ENCODE measurements at places on chromosomes 12 and 14.

GRCh38 chr14:55366271-55366670 lies 45.4 kb downstream of the ATG14 start:
- DNase-seq = no peak

- DNase-seq = no peak
Observed at GRCh38 chr12:71046215-71046614, 111.6 kb downstream of the TSPAN8 start.

DNA sequence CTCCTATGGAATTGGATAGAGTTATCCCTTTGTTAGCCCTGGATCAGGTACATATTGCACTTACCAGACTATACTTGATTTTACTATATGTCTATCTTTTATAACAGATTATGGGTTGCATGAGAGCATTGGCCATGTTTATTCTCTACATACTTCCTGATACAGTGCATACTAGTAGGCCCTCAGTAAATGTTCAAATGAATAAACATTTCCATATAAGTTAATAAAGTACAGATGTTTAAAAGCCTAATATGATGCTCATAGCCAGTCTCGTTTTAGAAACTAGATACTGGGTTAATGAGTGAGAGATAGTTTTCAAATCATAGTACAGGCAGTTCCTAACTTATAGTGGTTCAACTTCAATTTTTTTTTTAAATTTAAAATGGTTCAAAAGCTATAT lies 39.5 kb upstream of the TOMM20L start:
- no peak for DNase-seq

GRCh38 chr12:27982385-27982784 lies 9.9 kb upstream of the PTHLH start:
- no peak for DNase-seq

- DNase-seq = peak; percentile 83
Observed at GRCh38 chr12:121712461-121713256, at the start of gene TMEM120B. TMEM120B (plus strand) TSS chr12:121712752; CDS start chr12:121712896, 144 bp downstream.

DNA sequence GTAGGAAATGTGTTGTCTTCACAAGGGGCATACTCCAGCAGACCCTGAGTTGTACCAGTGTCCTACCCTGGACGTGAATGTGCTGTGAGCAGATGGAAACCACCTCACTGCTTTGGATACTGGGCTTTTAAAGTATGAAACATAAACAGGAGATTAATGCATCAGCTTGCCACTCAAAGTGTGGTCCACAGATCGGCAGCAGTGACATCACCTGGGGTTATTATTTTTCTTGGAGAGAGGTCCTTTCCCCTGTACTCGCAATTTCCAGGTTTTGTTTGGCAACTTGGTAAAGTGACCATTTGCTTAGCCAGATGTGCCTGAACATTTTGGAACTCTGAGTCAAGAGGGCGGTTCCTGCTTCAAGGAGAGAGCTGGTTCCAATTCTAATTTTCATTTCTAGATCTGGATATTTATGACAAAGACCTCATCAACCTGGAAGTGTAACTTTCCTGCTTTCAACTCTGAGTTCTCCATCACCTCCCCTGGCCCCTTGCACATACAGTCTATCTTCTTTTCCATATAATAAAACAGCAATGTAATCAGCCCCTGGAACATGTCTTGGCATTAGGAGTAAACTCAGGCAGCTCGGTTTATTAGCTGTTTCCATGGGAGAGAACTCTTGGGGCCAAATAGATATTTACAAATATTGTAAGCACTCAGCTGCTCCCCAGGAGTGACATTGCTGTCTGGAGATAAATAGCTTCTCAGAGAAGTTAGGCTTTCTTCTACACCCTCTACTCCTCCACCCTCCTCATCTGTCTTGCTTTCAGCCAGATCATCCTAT lies 237.0 kb upstream of the TBX3 start:
- DNase-seq = no peak

GRCh38 chr12:53279283-53279869 lies 11.3 kb downstream of the ESPL1 start:
- DNase-seq = no peak

DNA sequence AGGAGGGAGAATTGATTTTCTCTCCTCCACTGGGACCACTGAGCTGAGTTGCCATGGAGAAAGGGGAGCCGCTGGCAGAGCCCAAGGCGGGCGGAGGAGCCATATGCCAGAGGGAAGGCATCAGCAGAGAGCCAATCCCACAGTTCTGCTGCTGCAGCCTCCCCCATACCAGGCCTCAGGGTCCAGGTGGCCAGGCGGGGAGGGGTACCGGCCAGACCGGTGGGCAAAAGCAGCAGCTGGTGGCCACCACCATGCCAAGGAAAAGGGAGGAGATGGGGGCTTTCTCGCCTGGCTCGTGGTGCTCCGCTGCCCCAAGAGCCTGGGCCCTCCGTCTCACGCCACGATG lies 72.8 kb downstream of the PITPNM2 start:
- no peak for DNase-seq

DNA sequence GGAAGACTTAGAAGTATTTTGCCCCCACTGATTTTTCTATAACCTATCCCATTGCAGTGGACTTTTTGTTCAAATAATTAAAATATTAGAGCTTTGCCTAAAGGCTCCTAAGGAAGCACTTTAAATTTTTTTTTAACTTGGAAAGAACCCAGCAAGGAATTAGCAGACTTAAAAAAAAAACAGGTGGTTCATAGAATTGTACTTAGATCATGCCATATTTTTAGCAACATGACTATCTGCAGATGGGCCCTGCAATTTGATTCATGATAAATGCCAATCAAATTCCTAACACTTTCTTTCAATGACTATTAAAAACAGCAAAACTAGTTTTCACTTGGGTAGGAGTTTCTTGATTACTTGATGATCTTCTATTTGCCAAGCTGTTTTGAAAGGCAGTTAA lies 11.5 kb downstream of the ADAMTS20 start:
- no peak for DNase-seq

- no peak for DNase-seq
Observed at GRCh38 chr12:50597200-50598195, 92.7 kb downstream of the DIP2B start.

GRCh38 chr12:110670161-110670701 lies 18.7 kb downstream of the HVCN1 start:
- no peak for DNase-seq

DNA sequence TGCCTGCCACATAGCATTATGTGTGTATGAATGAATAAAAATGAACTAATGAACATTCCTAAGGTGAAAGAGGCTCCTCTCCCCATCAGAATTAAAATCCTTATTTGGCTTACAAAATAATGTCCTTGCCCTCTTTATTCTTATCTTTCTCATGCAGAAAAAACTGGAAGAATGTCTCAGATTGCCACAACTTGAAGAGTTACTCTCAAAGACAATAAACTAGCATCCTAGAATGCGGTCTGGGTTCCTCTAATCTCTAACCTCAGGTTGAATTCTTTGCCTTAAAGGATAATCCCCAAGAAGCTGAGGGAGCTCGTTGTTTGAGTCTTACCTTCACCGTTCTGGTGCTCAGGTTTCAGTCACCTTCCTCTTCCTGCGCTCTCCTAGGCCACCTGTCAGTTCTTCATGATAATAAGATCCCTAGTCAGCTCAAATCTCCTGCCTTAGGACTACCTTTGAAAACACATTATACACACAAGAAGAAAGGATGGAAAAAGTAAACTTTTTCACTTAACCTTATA lies 147.1 kb downstream of the PHLDA1 start:
- no peak for DNase-seq

GRCh38 chr14:93962701-93963601 lies 13.4 kb downstream of the ASB2 start:
- no peak for DNase-seq

GRCh38 chr14:63551332-63551731 lies 8.2 kb upstream of the PPP2R5E start:
- DNase-seq = no peak

GRCh38 chr12:57890191-57891115 lies 43.9 kb upstream of the CTDSP2 start:
- peak; percentile 23 for DNase-seq

GRCh38 chr12:54489857-54490256 lies 7.7 kb upstream of the NCKAP1L start:
- DNase-seq = no peak

DNA sequence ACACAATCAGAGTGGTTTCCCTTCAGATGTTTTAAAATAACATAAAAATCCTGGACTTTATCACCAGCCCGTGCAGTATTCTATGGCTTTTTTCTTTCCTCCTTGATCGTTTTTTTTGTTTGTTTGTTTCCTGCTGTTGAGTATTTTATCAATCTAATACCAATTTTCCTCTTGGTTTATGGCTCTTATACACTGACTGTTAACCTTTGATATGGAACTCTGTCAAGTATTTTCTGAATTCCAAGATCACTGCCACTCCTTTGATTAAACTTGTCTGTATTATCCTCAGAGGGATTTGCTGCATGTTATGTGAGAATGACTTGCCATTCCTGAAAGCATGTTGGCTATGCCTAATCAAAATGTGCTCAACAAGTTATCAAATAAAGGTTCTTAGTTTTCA lies 88.4 kb downstream of the PELI2 start:
- DNase-seq = no peak

- no peak for DNase-seq
Observed at GRCh38 chr12:130800312-130800711, 38.7 kb downstream of the STX2 start.

GRCh38 chr12:27343255-27344000 lies 10.8 kb downstream of the BMAL2 start:
- DNase-seq = no peak

GRCh38 chr14:51711505-51711904 lies 59.8 kb downstream of the FRMD6 start:
- DNase-seq = no peak

GRCh38 chr12:41188058-41188840 lies at the start of gene PDZRN4:
PDZRN4 (plus strand) TSS chr12:41188320.
- no peak for DNase-seq

GRCh38 chr14:87644689-87645088 lies 348.3 kb downstream of the GALC start:
- no peak for DNase-seq

GRCh38 chr12:2895051-2895451 lies 4.4 kb downstream of the TULP3 start:
- no peak for DNase-seq

DNA sequence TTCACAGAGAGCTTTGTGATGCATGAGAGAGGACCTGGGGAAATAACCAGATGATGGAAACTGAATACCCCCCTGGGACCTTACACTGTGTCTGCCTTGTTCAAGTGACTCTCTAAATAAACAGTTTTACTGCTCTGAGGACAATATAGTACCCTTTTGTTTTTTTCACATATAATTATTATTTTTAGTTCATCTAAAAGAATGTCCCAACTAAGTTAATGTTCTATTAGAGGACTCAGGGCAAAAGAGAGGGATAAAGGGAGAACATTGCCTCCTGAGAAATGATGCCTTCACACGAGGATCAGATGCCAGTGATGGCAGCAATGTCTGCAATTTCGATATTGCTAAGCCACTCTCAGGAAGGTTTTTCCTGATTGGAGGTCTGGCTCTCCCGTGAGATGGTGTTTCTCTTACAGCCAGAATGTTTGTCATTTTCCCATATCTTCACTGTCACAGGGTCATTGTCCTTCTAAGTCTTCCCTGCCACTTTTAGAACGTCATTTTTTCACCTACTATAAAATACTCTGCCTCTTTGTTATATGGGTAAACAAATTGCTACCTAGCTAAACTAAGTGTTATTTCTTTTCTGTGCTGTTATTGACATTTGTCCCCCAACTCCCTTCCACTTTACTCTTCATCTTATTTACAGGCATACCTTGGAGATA lies 201.6 kb downstream of the RAD51B start:
- no peak for DNase-seq

DNA sequence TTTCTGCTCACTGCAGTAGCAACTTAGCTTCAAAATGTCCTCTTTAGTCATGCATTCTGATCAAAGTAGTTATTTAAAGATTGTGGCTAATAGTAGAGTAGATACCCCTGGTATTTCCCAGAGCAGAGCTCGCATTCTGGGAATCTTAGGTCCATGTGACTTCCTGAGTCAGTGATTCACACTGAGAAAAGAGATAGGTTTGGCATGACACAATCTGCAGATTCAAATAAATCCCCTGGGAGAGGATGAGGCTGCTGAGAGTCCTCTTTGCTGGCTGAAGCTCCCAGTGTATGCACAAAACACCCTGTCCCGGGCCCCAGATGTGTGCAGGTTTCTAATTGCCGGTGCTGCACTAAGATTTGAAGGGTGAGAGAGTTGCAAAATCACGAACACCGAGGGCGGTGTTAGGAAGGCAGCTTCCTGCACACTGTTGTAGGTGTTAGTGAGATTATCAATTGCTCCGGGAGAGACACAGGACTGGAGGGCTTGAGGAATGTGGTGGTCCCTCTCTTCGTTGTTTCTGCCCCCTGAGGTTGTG lies 233.2 kb downstream of the NRXN3 start:
- DNase-seq = no peak

DNA sequence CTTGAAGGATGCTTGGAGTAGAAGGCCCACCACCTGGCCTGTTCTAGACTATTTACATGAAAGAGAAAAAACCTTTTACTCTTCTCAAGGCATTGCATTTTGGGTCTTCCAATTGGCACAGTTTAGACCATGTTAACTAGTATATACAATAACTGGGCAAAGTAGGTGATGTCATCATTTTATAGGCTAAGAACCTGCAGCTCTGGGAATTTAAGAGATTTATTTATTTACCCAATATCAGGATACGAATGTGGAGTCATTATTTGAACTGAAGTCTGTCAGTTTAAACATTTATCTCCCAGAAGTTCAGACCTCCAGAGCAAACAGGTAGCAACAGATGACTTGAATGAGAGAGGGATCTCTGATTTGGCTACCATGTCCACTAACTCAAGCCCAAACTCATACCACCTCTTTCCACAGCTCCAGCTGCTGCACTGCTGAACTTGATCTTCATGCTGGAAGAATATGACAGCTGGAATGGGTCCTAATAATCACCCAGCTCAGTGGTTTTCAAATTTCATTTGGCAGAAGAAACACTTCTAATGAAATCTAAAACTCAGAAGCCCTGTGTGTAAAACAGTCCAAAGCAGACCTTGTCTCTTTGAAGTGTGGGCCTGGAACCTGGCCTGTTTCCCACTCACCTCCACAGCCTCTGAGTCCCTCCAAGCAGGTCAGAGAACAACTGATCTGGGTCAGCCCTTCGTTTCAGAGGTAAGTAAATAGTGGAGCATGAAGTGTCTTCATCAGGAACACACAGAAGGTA lies 179.2 kb downstream of the EMP1 start:
- no peak for DNase-seq

All from colonic mucosa (tissue), 4 donors.